ENCODE measurements at places on chromosomes 13 and 19.
A peak's percentile ranks its signal among the peaks of the same experiment; 100 is the strongest.

- no peak for DNase-seq
Observed at GRCh38 chr19:33686262-33686661, 64.5 kb downstream of the CHST8 start.

DNA sequence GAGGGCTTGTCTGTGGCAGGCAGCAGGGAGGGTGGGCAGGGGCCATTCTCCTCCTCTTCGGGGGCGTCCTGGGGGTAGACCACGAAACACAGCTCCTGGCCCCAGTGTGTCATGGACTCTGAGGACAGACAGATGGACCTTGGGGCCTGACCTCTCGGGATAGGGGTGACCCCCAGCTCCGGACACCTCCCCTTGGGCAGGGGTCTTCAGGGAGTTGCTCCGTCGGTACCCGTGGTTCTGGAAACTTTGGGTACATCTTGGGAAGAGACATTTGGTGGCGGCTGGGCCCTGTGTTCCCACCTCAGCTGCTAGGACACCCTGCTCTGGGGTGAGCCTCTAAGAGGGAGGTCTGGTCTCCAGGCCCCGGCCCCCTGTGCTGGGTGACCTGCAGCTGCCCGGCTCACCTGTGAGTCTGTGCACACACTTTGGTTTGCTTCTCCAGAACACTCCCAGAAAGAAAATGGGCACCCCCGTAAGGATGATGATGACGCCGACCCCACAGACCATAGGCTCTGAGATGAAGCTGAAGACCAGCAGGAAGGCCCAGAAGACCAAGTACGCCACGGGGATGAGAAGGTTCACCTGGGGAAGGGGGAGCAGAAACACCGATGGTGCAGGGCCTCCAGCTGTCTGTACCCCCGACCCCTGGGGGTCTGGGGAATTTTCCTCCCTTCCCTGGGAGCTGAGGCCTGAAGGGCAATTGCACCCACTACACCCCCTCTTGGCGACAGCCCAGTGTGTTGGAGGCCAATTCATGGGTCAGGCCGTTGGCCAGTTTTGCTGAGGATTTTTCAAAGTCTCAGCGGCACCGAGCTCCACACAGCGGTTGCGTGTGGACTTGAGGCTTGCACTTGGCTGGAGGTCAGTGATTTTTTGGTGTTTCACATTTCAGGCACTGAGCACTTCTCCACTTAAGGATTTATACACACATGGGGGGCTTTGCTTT, 15.0 kb downstream of the LRP3 start:
- no peak for DNase-seq

- DNase-seq, result no peak
Observed at GRCh38 chr13:24280720-24281119, 28.7 kb upstream of the C1QTNF9 start.

- DNase-seq, result no peak
Observed at GRCh38 chr19:47529018-47529742, 14.3 kb upstream of the NAPA start.

GRCh38 chr19:47057328-47057727, 8.9 kb upstream of the TMEM160 start:
- no peak for DNase-seq

- peak; percentile 32 for DNase-seq
Observed at GRCh38 chr19:2476451-2477140, 669 bp downstream of the GADD45B start.

- no peak for DNase-seq
Observed at GRCh38 chr13:111458739-111459138, 138.3 kb downstream of the TEX29 start.

GRCh38 chr19:56261145-56261544, 11.4 kb upstream of the EDDM13 start:
- DNase-seq, result no peak

All from activated CD8-positive, alpha-beta memory T cell treated with anti-CD3 and anti-CD28 coated beads for 1 hour (primary cell).